H9 (cell line): ENCODE measurements at places on chromosomes 3 and 15. TPM values are rescaled to one million over a fixed set of nuclear protein-coding genes. Genes with fewer than 3 reads are reported as not detected.

LRRFIP2 gene
- total RNA-seq: 29.5 and 30.7 TPM in 2 replicates

- H3K27me3 ChIP-seq: no peaks in the 10 kb centered on the region
- peaks cover 5% of the 10 kb centered on the region; the same call in 2 of the 3 replicates for H3K36me3 ChIP-seq
- peak overlapping the region; percentile 95 for H3K4me3 ChIP-seq
- H3K27ac ChIP-seq: no peak overlapping the region
Observed at GRCh38 chr15:45402955-45403877, 24.9 kb upstream of the GATM start.

- no peaks in the 10 kb centered on the region for H3K4me1 ChIP-seq
- H3K4me3 ChIP-seq: no peak overlapping the region
- H3K27ac ChIP-seq: no peak overlapping the region
- no peak for DNase-seq
- H3K36me3 ChIP-seq: no peaks in the 10 kb centered on the region
Observed at GRCh38 chr3:193842029-193842798, 249.2 kb downstream of the OPA1 start.

- DNase-seq: no peak
- no peak overlapping the region for H3K4me3 ChIP-seq
- no peaks in the 10 kb centered on the region for H3K27me3 ChIP-seq
- H3K36me3 ChIP-seq: no peaks in the 10 kb centered on the region
- H3K4me1 ChIP-seq: no peaks in the 10 kb centered on the region
- H3K27ac ChIP-seq: no peak overlapping the region
Observed at GRCh38 chr15:53218666-53219580, 428.8 kb upstream of the ONECUT1 start.

- no peaks in the 10 kb centered on the region for H3K36me3 ChIP-seq
- H3K4me3 ChIP-seq: no peak overlapping the region
- H3K27ac ChIP-seq: no peak overlapping the region
- peaks cover 2% of the 10 kb centered on the region; the same call in 1 of the 2 replicates for H3K4me1 ChIP-seq
Observed at GRCh38 chr3:186053954-186054791, 54.7 kb downstream of the ETV5 start.
